ENCODE measurements at places on chromosomes 16 and 17.

DNA sequence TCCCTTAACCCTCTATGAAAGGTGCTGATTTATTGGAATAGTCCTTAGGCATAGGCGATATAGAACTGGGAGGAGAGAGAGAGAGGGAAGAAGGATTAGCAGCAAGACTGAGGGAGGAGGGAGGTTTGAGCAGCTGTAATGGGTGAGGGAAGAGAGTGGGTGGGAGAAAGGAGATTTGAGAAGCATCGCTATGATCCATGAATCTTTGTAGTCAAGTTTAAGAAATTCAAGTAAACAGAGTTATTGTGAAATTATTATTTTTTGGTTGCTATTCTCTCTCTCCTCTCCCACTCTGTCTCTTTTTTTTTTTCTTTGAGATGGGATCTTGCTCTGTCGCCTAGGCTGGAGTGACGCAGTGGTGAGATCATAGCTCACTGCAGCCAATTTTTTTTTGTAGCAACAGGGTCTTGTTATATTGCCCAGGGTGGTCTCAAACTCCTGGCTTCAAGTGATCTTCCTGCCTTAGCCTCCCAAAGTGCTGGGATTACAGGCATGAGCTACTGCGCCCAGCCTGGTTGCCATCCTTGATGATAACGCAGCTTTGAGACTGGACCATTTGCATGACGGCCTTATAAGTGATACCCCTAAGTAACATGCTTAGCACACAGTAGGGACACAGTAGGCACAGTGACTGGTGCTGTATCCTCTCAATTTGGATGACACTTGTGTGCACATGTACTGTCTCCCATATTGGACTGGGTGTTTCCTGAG, 21.0 kb upstream of the TNS4 start:
- DNase-seq = no peak

DNA sequence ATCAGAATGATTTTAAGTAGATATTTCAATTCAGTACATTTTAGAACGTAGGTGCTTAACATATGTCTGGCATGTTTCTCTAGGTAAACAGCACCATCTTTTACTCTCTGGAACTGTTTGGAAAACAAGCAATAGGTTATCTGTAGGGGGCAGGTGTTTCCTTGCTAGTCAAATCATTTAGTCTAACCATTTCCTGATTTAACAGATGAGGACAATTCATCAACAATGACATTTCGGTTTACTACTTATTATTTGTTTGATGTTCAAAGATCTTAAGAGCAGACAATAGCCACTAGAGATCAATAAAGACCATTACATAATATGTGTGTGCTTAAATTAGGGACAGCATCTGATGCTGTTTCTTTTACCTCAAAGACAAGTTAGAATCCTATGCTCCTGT, 173.1 kb downstream of the CEP112 start:
- DNase-seq = no peak

DNA sequence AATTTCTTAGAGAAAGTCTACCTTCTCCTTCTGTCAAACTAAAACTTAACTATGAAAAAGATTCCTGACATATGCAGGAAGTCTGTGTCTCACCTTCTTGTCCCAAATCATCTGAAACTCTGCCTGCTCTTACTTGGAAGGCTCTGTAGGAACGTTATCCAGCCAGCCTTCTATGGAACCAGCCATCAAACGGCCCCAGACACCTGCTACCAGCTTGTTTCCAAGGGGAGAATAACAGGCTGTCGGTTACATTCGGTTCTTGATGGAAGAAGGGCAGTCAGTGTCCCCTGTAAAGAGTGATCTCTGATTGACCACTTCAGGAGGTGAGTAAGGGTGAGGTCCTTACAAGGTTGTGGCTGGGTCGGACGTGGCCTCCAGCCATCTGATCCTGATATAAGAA, 1.7 kb downstream of the ADAMTS18 start:
- no peak for DNase-seq

DNA sequence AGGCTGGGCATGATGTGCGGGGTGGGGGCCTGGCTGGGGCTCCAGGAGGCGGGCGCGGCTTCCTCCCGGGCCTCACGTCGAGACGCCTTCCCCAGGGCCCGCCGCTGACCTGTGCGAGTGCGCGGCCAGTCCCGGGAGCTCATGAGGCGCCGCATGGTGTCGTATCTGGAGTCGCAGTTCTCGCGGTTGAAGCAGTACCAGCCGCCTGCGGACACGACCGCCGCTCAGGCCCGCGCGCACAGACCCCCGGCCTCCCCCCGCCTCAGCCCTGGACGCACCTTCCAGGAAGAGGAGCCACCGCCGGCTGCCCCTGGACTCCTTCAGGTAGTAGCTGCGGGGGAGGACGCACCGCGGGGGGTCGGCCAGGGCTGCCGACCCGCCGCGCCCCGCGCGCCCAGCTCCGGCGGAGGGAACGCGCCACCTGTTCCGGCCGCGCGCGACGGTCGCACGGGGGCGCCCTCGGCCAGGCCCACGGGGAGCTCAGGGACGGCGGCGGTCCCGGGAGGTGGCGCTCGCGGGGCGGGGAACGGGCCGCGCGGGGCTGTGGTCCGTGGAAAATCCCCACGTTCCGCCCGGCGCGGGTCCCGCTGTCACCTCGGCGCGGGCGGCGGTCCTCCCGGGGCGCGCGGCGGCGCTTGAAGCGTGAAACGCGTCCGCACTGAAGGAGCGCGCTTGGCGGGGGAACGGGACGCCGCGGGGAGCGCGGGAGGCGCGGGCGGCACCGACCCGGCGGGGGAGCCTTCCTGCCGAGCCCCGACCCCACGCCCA, 1.4 kb downstream of the NOTUM start:
- DNase-seq = peak; percentile 77

- no peak for DNase-seq
Measured at GRCh38 chr17:41863074-41863848, 2.0 kb downstream of the KLHL11 start.

GRCh38 chr17:28738680-28739384, 5.0 kb upstream of the TRAF4 start:
- DNase-seq = peak; percentile 48

- no peak for DNase-seq
Measured at GRCh38 chr16:181565-182021, 1.3 kb downstream of the HBQ1 start.

GRCh38 chr17:72829883-72830282, 262.6 kb downstream of the SLC39A11 start:
- no peak for DNase-seq

- no peak for DNase-seq
Measured at GRCh38 chr16:3857189-3858043, 23.1 kb downstream of the CREBBP start.

- DNase-seq = no peak
Measured at GRCh38 chr17:18108401-18109312, at the start of gene MYO15A. Gene MYO15A (plus strand): TSS chr17:18108756. CDS start chr17:18118801, 10,045 bp downstream.

DNA sequence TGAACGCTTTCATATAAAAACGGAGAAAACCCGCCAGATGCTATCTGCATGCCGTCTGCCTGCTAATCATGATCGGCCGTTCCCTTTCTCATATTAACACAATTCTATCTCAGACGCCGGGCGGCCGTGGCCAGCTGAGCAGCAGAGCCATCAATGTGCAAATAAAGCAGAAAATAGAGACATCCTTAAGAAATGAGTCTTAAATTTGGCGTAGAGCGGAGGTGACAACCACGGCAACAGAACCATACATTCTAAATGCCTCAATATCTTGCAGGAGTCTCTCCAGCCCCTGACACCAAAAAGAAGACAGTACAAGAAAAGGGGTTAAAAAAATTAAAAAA, 2.7 kb upstream of the IRX5 start:
- DNase-seq = no peak

GRCh38 chr16:7550096-7550495, 217.5 kb downstream of the RBFOX1 start:
- DNase-seq = no peak

DNA sequence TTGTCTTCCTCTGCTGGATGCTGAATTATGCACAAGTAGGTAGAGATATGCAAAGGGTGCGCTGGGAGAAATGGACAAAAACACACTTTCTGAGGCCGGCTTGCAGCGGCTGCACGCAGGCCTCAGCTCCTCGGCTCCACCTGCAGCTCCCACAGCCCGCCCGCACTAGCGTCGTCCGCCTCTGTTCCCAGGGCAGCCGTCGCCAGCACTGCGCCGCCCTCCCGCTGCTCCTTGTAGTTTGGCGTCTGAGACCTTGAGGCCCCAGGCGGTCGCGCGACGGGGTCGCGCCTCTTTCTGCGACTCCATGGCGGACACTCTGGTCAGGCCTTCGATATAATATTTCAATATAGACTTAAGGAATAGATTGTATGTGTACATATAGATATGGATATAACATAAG, 24.8 kb downstream of the SLFN12 start:
- DNase-seq = no peak

DNA sequence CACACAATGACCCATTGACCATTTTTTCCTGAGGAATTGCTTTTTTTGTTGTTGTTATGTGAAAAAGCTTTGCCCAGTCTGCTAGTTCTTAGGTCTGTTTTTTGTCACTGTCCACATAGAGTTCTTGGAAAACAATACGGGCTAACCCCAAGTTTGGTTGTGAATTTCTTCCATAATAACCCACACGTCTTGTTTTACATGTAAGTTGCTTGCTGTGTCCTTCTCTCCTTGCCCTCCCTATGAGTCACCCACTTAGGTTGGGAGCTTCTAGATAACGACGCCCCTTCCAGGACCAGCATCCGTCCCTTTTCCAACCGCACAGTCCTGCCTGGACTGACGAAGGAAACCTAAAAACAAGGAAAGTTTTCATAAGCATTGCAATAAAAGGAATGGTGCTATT, 175.3 kb upstream of the HS3ST3A1 start:
- no peak for DNase-seq

- DNase-seq = no peak
Measured at GRCh38 chr17:27497696-27498095, 41.4 kb downstream of the KSR1 start.

GRCh38 chr17:73594025-73594424, 50.2 kb downstream of the SDK2 start:
- no peak for DNase-seq

GRCh38 chr17:2060681-2061440, 6.0 kb downstream of the HIC1 start:
- DNase-seq = no peak

DNA sequence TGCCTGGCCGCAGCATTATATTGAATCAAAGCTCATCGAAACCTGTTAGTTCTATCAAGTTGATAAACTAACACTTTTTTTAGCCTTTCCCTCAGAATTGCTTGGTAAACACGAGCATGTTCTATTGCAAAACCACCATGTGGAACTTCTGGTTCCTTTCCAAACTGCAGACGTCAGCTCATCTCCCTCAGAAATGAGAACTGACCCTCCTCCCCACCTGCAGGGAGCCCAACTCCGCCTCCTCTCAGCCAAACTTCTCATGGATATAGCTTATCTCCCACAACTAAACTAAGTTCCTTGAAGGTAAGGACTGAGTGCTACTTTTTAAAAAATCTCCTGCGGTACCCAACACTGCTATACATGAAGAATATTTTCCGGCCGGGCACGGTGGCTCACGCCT, 6.7 kb downstream of the SHMT1 start:
- DNase-seq = no peak

GRCh38 chr16:65875381-65876055, 491.0 kb upstream of the CDH5 start:
- no peak for DNase-seq

- no peak for DNase-seq
Measured at GRCh38 chr16:55656691-55657092, 904 bp downstream of the SLC6A2 start.

GRCh38 chr16:51009813-51010212, 141.3 kb downstream of the SALL1 start:
- DNase-seq = no peak

- DNase-seq = no peak
Measured at GRCh38 chr17:64315032-64315490, 52.0 kb upstream of the TEX2 start.

- no peak for DNase-seq
Measured at GRCh38 chr17:57604771-57605674, 140.1 kb downstream of the CCDC182 start.

GRCh38 chr16:23987443-23987842, 151.7 kb downstream of the PRKCB start:
- DNase-seq = no peak

DNA sequence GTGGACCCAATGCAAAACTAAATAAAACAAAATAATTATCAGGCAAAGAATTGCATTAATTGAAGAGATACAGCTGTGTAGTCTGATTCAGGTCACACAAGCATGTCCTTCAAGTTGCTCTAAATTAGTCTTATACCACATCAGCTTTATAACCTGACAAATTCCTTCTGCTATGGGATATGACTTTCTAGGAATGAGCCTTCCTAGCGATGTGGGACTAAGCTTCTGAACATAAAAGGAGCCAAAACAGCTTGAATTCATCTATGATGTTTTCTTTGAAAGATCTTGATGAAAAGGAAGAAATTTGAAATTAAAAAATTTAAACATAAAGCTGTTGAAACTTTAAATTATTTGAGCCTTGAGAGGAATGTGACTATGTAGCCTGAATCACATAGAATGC, 1409.1 kb downstream of the CDH11 start:
- DNase-seq = no peak

DNA sequence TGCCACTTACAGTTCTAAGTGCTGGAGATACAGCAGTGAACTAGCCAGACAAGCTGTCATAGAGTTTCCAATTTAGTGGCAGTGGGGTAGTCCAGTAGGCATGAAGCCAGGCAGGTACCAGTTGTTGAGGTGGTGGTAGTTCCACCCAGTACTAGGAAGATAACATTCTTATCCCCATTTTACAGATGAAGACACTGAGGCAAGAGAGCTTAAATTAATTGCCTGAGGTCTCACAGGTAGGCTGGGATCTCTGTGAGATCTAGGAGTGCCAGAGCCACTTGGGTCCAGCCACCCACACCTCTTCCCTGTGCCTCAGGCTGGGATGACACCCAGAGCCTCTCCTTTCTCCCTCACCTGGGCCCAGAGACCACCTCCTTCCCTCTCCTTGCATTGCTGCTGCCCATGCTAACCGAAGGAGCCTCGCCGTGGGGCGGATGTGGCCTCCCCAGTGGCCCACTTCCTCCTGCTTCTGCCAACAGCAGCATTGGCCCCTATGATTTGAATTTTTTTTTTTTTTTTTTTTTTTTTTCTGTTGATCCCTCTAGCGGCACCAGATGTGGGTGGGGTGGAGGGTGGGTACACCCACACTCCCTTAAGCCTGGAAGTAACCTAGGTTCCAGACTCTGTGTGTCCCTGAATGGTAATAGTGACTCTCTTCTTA, 114.0 kb downstream of the PRKCB start:
- DNase-seq = peak; percentile 34

GRCh38 chr16:86213437-86214205, 296.7 kb upstream of the FOXF1 start:
- DNase-seq = no peak

DNA sequence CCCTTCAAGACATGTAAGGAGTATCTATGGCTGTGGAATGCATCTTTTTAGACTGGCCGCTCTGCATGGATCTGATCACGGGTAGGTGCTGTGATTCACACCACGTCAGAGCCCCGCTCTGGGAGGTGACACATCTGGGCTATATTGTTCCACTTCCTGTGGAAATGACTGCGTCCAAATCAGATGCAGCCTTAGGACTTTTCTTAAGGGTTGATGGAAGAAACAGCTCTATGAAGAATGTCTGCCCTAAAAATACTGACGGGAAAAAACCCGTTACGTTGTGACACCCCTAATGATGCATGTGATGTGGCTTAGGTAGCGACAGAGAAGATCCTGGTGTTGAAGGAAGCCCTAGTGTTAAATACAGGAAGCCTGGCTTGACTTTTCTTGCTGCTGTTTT, 12.2 kb downstream of the BANP start:
- DNase-seq = peak; percentile 17

- DNase-seq = no peak
Measured at GRCh38 chr17:233473-233941, 52.1 kb upstream of the DOC2B start.

GRCh38 chr16:87361916-87362619, 21.5 kb downstream of the FBXO31 start:
- DNase-seq = no peak

Data from effector memory CD4-positive, alpha-beta T cell (primary cell).